ENCODE measurements at places on chromosomes 12 and 14.
A peak's percentile ranks its signal among the peaks of the same experiment; 100 is the strongest.

GRCh38 chr12:56591961-56592360, 38.2 kb downstream of the BAZ2A start:
- DNase-seq: no peak

GRCh38 chr14:57060276-57060955, 208.3 kb downstream of the EXOC5 start:
- DNase-seq: no peak

DNA sequence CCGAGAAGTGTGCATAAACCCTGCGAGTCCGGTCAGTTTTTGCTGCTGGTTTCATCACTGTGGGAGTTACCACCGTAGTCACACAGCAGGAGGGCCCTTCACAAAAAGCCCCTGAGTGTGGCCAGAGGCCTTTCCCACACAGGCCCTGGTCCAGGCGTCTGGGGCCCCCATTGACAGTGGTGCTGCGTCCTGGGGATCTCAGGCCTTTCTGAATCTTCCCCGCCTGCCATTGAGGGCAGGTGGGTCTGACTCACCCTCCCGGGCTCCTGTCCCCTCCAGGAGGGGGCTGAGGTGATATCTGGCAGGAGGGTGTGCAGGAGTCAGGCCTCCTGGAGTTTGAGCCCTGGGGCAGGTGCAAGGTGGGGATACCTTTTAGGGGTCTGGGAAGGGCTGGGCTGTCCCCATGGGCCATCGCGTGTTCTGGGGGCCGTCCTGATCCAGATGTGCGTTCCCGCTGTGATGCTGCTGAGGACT, 358.5 kb downstream of the TMEM121 start:
- no peak for DNase-seq

- no peak for DNase-seq
Observed at GRCh38 chr12:5691943-5692342, 253.1 kb downstream of the ANO2 start.

- peak; percentile 38 for DNase-seq
Observed at GRCh38 chr12:70920251-70920851, at the start of gene PTPRR. Gene PTPRR, minus strand, starts transcription at chr12:70920738. Its CDS starts 348 bp downstream, at chr12:70920390.

GRCh38 chr12:4322726-4323125, 1.7 kb downstream of the TIGAR start:
- DNase-seq: no peak

DNA sequence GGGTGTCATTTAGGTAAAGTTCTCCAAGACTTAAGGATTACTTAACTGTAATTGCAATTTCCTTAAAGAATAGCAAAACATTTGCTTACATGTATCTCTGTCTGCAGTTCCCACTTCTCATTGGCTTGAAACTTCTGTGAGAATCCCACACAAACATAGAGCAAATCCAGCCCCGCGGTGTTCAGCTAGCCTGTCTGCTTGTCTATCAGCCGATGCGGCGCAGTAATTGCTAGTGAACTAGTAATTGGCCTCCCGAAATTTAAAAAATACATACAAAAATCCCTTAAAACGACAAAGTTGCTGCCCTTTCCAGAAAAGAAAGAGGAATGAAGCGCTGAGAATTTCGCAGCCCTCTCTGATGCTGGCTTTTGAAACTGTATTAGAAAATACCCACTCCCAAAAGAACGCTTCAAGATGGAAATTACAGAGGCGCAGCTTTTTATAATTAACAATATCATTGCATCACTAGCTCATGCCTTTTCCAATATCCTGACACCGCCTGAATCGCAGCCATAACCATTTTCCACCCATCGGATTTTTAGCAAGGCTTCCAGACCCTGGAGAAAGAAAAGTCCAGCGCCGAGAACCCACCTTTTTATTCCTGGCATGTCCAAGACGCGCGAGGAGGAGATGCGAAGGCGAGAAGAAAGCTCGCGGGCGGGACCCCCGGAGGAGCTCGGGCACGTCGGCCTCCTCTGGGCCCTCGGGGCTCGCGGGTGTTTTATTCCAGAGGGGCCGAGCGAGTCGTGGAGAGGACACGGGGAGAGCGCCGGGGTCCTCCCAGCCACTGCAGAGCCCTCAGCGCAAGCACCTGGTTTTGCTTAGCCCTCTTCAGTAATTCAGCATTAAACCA, 646 bp downstream of the FBLN5 start:
- peak; percentile 3 for DNase-seq

GRCh38 chr14:77339407-77339806, 18.6 kb downstream of the GSTZ1 start:
- no peak for DNase-seq

DNA sequence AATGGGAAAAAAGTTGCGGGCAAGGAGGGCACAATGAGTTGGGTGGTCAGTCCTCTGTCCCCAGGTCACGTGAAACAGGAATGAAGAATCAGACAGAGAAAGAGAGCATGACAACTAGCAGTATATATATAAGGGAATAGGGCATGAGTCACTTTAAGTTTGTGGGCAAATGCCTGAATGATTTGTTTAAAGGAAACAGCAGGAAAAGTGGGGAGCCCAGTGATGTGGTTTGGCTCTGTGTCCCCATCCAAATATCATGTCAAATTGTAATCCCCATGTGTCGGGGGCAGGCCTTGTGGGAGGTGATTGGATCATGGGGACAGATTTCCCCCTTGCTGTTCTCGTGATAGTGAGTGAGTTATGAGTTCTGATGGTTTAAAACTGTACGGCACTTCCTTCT, 195.3 kb upstream of the IGF1 start:
- DNase-seq: no peak

- peak; percentile 94 for DNase-seq
Observed at GRCh38 chr14:37583358-37584210, 11.5 kb downstream of the FOXA1 start.

DNA sequence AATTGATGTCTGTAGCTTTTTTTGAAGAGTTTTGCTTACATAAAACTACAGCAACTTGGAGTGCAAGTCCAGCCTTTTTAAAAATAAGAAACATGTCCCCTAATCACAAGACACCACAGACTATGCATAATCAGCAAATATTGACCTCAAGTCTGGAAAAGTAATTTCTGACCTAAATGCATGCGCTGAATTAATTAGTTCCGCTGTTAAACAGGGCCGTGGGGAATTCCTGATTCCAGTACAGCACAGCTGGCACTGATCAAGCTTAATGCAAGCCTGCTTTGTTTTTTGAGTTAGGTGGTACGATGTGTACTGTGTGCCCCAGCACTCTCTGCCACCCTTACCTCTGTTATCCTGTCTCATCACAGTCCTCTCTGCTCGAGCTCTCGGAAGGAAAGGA, 9.2 kb downstream of the MLH3 start:
- no peak for DNase-seq

DNA sequence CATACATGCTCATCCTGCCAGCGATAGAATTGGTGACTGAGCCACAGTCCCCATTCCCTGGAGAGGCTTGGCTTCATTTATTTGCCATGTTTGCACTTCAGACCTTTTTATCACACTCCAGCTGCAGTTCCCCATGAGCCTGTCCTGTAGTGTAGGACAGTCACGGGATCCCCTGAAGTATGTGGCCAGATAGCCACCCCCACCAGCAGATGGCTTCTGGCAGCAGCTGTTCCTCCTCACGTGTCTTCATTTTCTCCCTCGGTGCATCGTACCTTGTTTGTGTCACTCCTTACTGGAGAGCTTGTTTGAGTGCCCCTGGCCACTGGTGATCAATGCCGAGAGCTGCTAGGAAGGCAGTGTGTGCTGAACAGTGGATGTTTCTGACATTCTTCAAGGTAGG, 40.2 kb downstream of the UBE3B start:
- DNase-seq: no peak

DNA sequence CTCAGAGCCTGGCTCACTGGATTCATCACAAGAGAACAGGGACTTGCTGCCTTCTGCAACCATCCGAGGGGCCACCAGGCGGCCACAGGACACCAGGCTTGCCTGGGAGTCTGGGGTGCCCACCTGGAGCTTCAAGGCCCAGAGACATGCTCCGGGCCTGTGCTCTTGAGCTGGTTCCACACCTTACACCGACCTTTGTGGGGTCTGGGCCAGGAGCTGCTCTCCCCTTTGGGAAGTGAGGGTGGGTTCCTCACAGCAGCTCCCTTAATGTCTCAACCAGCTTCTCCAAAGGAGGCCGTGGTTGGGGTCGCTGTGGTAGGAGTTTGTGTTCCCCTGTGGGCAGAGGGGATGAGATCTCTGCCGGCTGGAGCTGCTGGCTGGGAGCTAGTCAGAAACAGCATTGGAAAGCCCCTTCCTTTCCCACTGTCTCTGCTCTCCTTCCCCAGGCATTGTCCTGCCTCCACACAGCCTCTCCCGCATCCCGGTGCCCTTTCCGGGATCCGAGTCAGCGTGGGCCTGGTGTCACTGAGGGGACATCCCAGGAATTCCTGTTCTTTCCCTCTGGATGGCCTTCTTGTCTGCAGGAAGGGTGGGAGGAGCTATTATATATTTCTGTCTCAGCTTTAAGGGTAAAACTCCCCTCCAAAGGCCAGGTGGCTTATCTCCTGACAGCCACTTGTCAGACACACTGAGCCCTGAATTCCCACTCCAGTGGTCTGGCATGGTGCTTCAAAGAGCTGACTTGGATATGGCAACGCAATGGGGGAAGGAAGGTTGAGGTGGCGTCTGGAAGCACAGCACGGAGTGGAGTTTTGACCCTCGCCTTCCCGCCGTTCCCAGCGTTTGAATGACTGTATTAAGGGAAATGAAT, 5.1 kb upstream of the PAPLN start:
- DNase-seq: no peak

DNA sequence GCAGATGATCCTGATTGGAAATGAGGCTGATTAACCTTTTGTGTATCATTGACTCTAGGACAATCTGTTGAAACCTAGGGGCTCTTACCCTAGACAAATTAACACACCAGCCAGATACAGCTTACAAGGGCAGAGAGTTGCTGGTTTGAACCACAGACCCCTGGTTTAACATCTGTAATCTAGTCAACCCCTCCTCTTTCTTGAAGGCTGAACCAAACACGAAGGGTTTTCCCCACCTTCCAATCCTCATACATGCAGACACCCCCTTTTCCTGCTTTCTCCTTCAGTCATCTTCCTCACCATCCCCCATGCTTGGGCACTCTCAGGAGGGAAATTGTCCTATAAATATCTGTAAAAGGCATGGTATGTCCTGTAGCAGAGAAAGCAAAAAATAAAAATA, 126.0 kb upstream of the HIF1A start:
- no peak for DNase-seq

DNA sequence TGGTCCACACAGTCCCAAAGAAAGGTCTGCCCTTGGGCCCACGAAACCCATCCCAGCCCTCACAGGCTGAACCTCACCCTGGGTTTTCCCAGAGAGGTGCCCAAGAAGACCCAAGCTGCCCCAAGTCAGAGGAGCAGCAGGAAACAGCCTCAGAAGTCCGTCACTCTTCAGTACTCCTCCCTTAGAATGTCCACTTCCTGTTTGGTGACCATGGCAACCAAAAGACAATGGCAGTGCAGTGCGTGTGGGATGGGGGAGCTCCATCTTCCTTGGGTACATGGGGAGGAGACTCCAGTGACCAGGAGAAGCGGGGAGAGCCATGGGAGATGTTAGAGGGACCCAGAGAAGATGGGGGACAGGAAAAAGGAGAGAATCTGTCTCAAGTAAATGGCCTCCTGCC, 11.3 kb downstream of the SELPLG start:
- DNase-seq: no peak

GRCh38 chr14:84006643-84007155, 1523.2 kb upstream of the FLRT2 start:
- DNase-seq: peak; percentile 86

- no peak for DNase-seq
Observed at GRCh38 chr14:68440820-68441219, 352.0 kb downstream of the ZFP36L1 start.

DNA sequence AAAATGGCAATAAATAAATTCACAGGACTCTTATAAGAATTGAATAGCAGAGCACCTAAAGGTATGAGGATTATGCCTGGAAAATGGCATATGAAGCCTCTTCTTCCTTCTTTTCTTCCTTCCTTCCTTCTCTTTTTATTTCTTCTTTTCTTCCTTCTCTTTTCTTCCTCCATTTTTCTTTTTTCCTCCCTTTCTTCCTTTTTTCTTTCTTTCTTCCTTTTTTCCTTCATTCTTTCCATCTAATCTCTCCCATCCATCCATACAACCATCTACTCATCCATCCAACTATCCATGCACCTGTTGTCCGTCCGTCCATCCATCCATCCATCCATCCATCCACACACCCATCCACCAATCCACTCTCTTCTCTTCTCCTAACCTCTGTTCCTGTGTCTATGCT, 173.8 kb downstream of the TBX5 start:
- no peak for DNase-seq

DNA sequence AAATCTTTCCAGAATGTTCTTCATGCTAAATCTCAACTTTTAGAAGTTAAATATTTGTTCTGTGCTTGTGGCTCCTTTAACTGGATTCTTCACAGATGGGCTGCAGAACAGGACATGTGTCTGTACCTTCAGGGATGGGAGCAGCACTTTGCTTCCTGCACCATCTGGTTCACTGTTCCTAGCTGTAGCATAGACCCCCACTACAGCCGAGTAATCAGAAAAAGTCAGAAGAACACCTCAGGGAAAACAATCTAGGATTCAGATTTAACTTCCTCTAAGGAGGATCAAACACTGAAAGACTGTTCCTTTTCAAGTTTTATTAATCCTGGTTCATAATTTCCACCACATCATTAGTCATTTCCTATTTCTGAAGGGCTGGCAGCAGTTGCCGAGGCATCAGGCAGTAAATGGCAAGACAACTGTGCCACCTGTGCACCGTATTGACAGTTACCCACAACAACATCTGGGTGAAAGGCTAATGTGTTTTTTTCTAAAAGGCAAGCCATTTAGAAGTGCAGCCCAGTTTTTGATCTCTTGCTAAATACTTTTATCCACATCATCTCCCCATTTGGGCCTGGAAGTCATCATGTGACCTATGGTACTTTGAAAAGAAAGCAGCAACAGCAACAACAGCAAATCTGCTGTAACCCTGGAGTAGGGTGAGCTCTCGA, 212.8 kb upstream of the BMP4 start:
- DNase-seq: no peak

DNA sequence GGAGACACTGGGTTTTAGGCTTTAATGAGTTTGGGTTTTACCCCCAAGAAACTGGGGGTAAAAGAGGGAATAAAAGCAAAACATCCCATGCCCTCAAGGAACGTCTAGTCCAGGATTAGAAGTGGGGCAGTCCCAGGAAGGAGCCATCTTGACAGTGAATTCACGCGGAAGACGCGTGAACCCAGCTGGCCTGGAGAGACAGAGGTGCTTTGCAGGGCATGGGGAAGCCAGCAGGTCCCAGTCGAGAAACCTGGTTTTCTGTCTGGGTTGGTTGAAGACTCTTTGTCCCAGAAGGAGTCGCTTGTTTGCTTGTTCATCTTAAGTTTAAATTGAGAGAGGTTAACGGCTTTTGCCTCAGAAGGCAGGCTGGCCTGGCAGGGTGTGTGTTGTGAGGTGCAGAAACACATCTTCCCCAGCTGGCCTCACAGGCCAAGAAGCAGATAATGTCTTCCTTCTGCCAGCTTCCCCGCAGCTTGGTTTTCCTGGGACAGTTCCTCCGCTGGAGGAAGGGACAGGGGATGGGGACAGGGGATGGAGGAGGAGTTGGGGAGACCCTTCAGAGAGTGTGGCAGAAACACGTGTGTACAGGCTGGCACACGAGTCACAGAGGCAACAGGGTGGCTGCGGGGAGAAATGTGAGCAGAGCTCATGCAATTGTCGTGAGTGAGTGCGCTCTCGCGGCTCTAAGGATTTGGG, 18.5 kb upstream of the CD9 start:
- no peak for DNase-seq

GRCh38 chr12:47124451-47124850, 44.7 kb upstream of the AMIGO2 start:
- DNase-seq: no peak

- DNase-seq: no peak
Observed at GRCh38 chr14:54804538-54805041, 98.0 kb downstream of the GCH1 start.
